Neural crest cell (in vitro differentiated cells): ENCODE measurements at places on chromosomes 7 and 10. TPM values are rescaled to one million over a fixed set of nuclear protein-coding genes. Genes with fewer than 3 reads are reported as not detected.

The VIM gene
- 1,786 and 1,791 TPM in 2 replicates for total RNA-seq

The MSS51 gene
- total RNA-seq: 2.1 and 2.6 TPM in 2 replicates

The ZNF248 gene
- total RNA-seq: 11.7 and 12.6 TPM in 2 replicates

The CPED1 gene
- total RNA-seq: 3.6 and 4.3 TPM in 2 replicates
